Psoas muscle (tissue), 8 donors: ENCODE measurements at places on chromosomes 3 and 15. TPM values are rescaled to one million over a fixed set of nuclear protein-coding genes. Genes with fewer than 3 reads are reported as not detected.

Gene MSL2
- total RNA-seq = 27.2 TPM

- no peak overlapping the region for H3K4me3 ChIP-seq
- H3K36me3 ChIP-seq = no peaks in the 10 kb centered on the region
- no peaks in the 10 kb centered on the region for H3K4me1 ChIP-seq
- peak; percentile 48 for DNase-seq
- H3K27ac ChIP-seq = no peak overlapping the region
- H3K27me3 ChIP-seq = no peaks in the 10 kb centered on the region
Measured at GRCh38 chr3:152183473-152183872, 85.3 kb upstream of the MBNL1 start.

Gene PRC1
- total RNA-seq = 1.8 TPM

- DNase-seq = no peak
- H3K27me3 ChIP-seq = no peaks in the 10 kb centered on the region
- H3K27ac ChIP-seq = no peak overlapping the region
- H3K4me3 ChIP-seq = no peak overlapping the region
Measured at GRCh38 chr3:93969997-93970396, 3.7 kb downstream of the PROS1 start.

DNA sequence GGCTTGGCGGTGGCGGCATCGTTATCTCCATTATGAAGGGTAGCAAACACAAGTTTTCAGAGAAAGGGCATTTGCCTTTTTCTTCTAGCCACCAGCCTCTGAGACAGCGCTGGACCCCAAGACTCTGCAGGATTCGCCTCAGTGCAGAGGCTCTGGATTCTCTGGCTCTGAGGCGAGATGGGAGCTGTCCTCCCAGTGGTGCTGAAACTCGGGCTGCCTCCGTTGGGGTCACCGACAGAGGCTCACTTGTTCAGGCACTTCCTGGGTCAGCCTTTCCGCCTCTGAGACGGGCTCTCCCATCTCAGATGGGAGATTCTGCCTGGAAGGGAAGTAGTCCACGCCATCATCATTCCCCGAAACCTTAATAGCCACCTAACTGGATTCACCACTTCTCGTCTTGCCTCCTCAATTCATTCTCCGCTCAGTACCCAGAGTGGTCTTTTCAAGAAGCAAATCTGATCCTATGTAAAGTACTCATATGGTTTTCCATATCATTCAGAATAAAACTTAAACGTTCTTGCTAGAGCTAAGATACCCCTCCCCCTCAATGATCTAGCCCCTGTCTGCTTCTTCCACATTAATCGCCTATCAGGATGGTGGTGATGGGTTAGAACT is 76.9 kb downstream of the RHCG start:
- no peak overlapping the region for H3K4me3 ChIP-seq
- peak; percentile 61 for DNase-seq

Gene DNAH12
- total RNA-seq = 0.34 TPM

Gene SLC2A2
- not detected for total RNA-seq

- H3K36me3 ChIP-seq = peaks cover 18% of the 10 kb centered on the region
- H3K27ac ChIP-seq = no peak overlapping the region
- no peaks in the 10 kb centered on the region for H3K27me3 ChIP-seq
- no peak for DNase-seq
Measured at GRCh38 chr15:60530168-60530567, 51.2 kb upstream of the ICE2 start.

GRCh38 chr3:169454060-169454317 is 209.5 kb downstream of the MECOM start:
- no peak for DNase-seq
- H3K4me3 ChIP-seq = no peak overlapping the region
- H3K4me1 ChIP-seq = no peaks in the 10 kb centered on the region
- H3K36me3 ChIP-seq = no peaks in the 10 kb centered on the region
- no peak overlapping the region for H3K27ac ChIP-seq
- H3K27me3 ChIP-seq = no peaks in the 10 kb centered on the region

GRCh38 chr15:76904461-76905012 is 603 bp downstream of the SCAPER start:
- H3K36me3 ChIP-seq = no peaks in the 10 kb centered on the region
- no peaks in the 10 kb centered on the region for H3K27me3 ChIP-seq
- peak; percentile 67 for DNase-seq

DNA sequence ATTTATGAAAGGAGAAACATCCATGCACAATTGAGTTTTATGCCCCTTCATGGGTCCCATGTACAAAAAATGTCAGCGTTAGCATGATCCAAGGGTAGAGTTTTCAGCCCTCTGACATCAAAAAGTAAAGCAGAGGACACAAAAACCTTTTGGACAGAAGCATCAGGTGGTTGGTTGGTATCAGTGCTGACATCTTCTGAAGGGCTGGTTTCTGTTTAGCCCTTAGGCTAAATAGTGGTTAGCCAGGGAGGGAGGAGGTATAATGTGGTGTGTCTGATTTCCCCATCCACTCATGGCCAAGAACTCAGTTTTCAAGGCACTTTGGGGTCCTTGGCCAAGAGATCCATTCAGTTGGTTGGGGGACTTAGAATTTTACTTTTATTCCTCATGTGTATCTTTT is 16.5 kb downstream of the CCDC66 start:
- no peak overlapping the region for H3K4me3 ChIP-seq
- H3K4me1 ChIP-seq = no peaks in the 10 kb centered on the region
- H3K27me3 ChIP-seq = no peaks in the 10 kb centered on the region
- no peak overlapping the region for H3K27ac ChIP-seq

DNA sequence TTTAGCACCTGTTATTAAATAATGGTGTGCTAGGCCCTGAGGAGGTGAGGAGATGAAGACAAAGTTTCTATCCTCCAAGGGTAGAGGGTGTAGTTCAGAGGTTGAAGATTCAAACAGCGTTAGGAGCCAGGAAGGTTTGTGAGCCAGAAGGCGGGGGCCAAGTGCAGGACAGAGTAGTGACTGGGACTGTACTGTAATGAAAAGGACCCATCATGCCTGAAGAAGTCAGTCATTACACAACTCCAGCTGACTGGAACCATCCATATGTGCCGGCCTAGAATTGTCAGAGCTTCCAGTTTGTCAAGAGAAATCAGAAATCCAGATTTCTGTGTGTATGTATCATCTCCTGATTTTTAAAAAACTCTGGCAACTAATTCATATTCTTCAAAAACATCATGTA is 54.8 kb downstream of the FILIP1L start:
- peaks cover 40% of the 10 kb centered on the region for H3K4me1 ChIP-seq
- no peak for DNase-seq
- H3K27ac ChIP-seq = peak overlapping the region; percentile 60
- H3K27me3 ChIP-seq = no peaks in the 10 kb centered on the region
- H3K4me3 ChIP-seq = no peak overlapping the region
- peaks cover 4% of the 10 kb centered on the region for H3K36me3 ChIP-seq

Gene CHRM5
- total RNA-seq = not detected

DNA sequence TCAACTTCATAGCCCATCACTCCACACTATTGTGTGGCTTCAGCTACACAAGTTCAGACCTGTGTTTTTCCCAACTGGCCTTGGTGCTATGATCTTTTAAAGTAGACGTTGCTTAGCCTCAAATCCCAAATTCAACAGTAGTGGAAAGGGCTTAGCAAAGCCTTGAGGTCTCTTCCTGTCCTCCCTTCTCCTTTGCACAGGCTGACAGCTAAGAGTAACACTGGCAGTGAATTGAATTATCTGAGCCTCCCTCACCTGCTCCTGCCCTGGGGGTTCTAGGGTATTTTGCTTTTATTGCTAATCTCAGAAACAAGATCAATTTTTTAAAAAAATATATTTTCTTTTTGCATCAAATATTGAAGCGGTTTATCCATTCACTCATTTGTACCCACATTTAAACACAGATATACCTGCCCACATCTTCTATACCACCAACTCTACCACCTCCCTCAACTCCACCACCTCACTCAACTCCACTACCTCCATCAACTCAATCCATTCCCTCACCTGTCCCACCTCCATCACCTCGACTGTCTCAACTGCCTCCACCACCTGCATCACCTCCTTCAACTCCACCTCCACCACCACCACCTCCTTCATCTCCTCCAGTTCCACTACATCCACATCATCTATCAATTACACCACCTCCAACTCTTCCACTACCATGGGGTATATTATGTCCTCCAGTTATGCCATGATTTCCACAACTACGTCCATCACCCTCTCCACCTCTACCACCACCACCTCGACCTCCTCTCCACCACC is 10.1 kb upstream of the FGD5 start:
- no peaks in the 10 kb centered on the region for H3K36me3 ChIP-seq
- no peak for DNase-seq
- H3K4me1 ChIP-seq = peaks cover 5% of the 10 kb centered on the region
- H3K4me3 ChIP-seq = no peak overlapping the region

Gene NLGN1
- total RNA-seq = 0.94 TPM

GRCh38 chr3:99602183-99602582 is 36.2 kb upstream of the COL8A1 start:
- H3K27ac ChIP-seq = no peak overlapping the region
- H3K4me3 ChIP-seq = no peak overlapping the region
- no peak for DNase-seq
- H3K4me1 ChIP-seq = no peaks in the 10 kb centered on the region
- H3K27me3 ChIP-seq = no peaks in the 10 kb centered on the region

DNA sequence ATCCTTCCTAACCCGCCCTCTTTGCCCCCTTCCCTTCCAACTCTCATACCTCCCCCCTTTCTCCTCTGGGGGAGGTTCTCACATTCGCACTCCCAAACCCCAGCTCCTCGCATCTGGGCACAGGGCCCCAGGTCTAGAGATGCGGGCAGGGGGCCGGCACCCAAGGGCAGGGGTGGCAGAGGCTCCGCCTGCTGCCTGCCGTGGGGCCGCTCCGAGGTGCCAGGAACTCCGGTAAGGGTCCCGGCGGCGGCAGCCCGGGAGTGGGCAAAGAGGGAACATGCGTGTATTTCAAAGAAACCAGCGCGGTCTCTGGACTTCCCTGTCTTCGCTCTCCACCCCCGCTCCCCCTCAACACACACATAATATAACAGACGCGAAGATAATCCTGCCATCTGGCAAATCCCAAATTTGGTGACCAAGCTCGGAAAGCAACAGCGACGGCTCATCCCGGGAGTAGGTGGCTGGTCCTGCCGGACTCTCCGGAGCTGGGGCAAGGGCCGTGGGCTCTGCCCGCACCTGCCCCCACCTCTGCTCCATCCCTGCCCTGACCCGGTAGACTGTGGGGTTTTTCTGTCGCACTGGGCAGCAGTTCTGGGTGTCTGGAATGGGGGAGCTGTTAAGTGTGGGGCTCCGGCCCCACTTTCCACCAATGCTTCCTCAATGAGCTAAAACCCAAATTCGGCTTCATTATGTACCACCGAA is 31.0 kb downstream of the NR2F2 start:
- peak overlapping the region; percentile 56 for H3K4me3 ChIP-seq
- H3K27ac ChIP-seq = no peak overlapping the region
- H3K36me3 ChIP-seq = no peaks in the 10 kb centered on the region
- H3K4me1 ChIP-seq = peaks cover 1% of the 10 kb centered on the region
- DNase-seq = no peak

Gene GPR149
- total RNA-seq = not detected

Gene SENP5
- 28.4 TPM for total RNA-seq

DNA sequence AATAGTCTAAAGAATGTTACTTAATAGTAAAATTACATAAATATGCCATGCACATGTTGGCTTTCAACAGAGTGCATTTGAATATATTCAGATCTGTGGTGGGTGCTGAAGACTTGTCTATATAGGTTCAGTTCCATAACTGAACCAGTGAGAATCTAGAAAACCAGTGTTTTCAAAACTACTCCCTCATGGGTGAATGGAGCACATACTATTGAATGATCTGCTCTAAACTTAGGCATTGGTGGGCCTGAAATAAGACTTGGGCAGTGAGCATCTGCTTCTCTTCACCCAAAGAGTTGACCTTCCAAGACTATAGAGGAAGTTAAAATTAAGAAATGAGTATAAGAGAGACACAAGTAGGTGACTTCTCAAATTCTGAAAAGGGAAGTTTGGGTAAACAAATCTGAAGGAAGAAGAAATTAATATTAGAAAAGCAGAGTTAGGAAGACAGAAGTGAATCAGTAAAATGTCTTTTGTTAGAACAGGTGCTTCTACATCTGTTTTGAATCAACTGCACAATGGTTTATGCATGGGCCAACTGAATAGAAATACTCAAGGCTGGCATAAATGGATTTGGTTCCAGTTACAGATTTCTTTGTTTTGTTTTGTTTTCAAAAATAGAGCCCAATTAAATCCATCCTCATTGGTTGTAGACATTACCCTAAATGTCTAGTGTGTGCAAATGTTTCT is 19.3 kb downstream of the ALCAM start:
- no peak for DNase-seq
- H3K36me3 ChIP-seq = no peaks in the 10 kb centered on the region
- no peak overlapping the region for H3K4me3 ChIP-seq
- H3K4me1 ChIP-seq = no peaks in the 10 kb centered on the region
- no peaks in the 10 kb centered on the region for H3K27me3 ChIP-seq
- no peak overlapping the region for H3K27ac ChIP-seq

Gene FGD5
- total RNA-seq = 7.8 TPM

Gene TGM4
- total RNA-seq = not detected

Gene CCR1
- 1.9 TPM for total RNA-seq

Gene ADAMTS9
- 17.3 TPM for total RNA-seq

- no peaks in the 10 kb centered on the region for H3K27me3 ChIP-seq
- peaks cover 37% of the 10 kb centered on the region for H3K4me1 ChIP-seq
- H3K27ac ChIP-seq = peak overlapping the region; percentile 71
- DNase-seq = peak; percentile 54
- H3K4me3 ChIP-seq = no peak overlapping the region
Measured at GRCh38 chr3:134328147-134328591, 46.1 kb downstream of the AMOTL2 start.

DNA sequence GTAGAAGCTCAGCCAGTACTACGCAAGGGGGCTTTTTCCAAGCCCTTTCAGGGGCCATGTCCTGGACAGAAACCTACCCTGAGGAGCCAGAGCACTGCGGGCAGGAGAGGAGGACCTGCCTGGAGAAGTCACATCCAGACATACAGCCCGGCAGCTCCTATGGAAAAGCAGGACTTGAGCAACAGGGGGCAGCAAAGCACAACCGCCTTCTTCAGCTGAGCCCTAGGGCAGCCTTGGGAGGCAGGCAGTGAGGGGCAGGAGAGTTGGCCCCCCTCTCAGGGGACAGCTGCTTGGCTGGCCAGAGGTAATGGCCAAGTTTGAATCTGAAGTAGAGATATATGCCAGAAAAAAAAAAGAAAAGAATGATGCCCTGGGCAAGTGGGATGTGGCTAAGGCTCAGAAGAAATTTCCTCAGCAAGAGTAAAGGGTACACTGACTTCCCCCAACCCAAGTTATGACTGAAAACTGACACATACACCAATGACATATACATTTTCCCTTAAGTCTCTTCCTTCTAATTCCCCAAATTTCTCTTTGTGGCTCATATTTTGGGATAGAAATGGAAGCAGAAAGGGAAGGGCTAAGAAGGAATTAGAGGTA is 56.9 kb downstream of the CYP19A1 start:
- DNase-seq = peak; percentile 72
- no peaks in the 10 kb centered on the region for H3K4me1 ChIP-seq
- no peak overlapping the region for H3K4me3 ChIP-seq
- no peak overlapping the region for H3K27ac ChIP-seq
- peaks cover 1% of the 10 kb centered on the region for H3K27me3 ChIP-seq

GRCh38 chr3:67531181-67532101 is 123.0 kb downstream of the SUCLG2 start:
- no peak for DNase-seq
- no peak overlapping the region for H3K4me3 ChIP-seq
- no peak overlapping the region for H3K27ac ChIP-seq
- no peaks in the 10 kb centered on the region for H3K27me3 ChIP-seq
- H3K4me1 ChIP-seq = peaks cover 22% of the 10 kb centered on the region
- peaks cover 5% of the 10 kb centered on the region for H3K36me3 ChIP-seq

Gene TEX55
- not detected for total RNA-seq

- no peaks in the 10 kb centered on the region for H3K4me1 ChIP-seq
- no peak overlapping the region for H3K4me3 ChIP-seq
- H3K27ac ChIP-seq = no peak overlapping the region
- no peaks in the 10 kb centered on the region for H3K27me3 ChIP-seq
Measured at GRCh38 chr3:63613561-63613960, 38.9 kb upstream of the SNTN start.

GRCh38 chr15:48112242-48112641 is 8.5 kb upstream of the SLC24A5 start:
- no peak overlapping the region for H3K4me3 ChIP-seq
- H3K4me1 ChIP-seq = no peaks in the 10 kb centered on the region
- H3K27ac ChIP-seq = no peak overlapping the region
